Iris pigment epithelial cell (primary cell): ENCODE measurements at places on chromosomes 4 and X.

- no peak for DNase-seq
Observed at GRCh38 chr4:4656977-4657376, 115.1 kb upstream of the STX18 start.

DNA sequence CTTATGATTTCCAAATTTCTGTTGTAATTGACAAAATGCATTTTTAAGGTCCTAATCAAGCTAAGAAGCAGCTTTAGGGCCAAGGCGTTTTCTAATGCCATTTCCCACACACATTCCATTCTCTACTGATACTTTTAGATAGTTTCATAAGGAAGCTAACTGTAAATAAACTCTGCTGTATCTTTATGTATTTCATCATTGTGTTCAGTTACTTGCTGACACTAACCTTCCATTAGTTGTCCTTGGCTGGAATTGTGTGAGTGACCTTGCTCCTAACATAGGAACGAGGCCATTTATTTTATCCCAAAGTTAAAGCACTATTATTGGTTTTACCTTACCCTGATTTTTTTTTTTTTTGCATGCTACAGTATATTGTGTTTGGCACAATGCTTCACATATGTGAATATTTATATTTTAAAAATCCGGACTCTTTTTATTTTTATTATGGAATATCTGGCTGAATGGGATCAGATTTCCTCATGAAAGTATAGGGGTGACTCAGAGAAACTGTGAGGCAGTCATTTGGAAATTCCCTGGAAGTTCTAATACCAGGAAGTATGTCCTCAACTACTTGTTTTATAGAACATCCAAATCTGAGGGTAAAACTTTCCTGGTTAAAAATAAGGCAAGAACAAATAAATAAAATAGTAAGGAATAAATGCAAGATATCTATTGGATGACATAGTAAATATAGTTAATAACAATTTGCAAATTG lies 62.7 kb upstream of the SORBS2 start:
- peak; percentile 75 for DNase-seq

- DNase-seq, result peak; percentile 94
Observed at GRCh38 chr4:94507708-94508107, 56.0 kb downstream of the PDLIM5 start.

DNA sequence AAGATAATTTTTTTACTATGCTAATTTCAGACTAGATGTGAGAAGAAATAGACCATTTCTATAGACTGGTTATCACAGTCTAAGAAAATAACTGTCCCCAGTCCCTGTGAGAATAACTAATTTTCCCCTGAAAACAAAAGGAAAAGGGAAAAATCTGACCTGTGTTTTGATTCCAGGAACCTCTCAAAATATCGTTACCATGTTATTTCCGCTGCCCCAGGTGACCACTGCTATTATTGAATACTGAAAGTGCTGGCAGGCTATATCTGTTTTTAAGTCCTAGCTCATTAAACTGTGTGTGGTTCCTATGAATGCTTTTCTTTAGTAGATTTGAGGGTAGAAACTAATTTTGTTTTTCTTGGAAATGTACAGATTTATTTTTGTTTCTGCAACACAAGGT lies 83.6 kb downstream of the GAB1 start:
- DNase-seq, result no peak

DNA sequence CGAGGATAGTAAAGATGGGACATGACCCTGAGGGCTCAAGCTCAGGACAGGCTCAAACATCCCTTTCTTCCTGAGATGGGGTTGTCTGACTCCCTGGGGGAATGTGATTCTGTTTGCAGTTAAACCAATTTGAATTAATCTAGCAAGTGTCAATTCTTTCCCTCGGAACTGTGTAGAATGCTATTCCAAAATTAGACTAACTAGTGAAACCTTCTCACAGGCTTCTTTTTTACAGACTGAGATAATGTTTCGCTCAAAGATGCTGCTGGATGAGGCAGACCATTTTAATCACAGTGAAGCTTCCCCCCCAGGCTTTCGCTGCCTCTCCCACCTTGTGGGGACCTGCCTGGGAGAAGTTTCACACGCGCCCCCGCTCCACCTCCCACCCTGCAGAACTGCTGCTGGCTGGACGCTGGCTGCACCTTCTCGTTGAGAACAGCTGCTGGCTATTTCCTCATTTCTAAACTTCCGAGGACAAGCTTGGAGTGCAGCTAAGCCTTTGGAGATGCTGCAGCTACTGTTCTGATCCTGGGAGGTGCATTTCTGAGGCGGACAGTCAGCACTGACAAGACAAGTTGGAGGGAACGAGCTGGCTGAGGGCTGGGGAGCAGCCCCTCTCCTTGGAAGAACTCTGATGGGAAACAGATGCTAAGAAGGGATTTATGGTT lies 297.8 kb downstream of the RAPGEF2 start:
- peak; percentile 87 for DNase-seq

- DNase-seq, result no peak
Observed at GRCh38 chr4:123553733-123554637, 157.4 kb downstream of the SPRY1 start.

DNA sequence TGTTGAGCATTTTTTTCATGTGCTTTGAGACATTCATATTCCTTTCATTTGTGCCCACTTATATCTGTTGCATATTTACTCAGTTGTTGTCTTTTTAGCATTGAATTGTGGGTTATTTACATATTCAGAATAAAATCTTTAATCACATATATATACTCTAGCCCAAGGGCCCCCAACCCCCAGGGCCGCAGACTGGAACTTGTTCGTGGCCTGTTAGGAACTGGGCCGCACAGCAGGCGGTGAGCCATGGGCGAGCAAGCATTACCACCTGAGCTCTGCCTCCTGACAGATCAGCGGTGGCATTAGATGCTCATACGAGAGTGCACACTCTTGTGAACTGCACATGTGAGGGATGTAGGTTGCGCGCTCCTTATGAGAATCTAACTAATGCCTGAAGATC lies 480.6 kb downstream of the KCTD8 start:
- no peak for DNase-seq

DNA sequence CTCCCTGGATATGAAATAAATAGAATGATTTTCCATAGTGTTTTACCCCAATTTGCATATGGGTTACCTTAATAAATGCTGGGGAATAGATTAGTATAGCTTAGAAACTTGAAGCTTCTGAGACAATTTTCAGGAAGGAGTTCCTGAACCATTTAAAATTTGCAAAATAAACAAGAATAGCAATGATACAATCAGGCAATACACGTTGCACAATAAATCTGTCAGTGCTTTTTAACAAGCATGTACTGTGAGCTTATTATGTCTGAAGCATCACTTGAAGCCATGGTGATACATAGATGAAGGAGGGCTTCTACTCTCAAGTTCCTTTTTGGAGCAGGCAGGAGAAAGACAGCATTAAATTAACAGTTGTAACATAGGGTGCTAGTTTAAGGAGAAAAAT lies 84.2 kb upstream of the WDFY3 start:
- DNase-seq, result no peak

GRCh38 chr4:78766650-78767049 lies 9.5 kb upstream of the BMP2K start:
- no peak for DNase-seq

- DNase-seq, result no peak
Observed at GRCh38 chrX:53050841-53051240, 2.3 kb downstream of the GPR173 start.

- DNase-seq, result no peak
Observed at GRCh38 chrX:15507005-15507404, 6.4 kb downstream of the BMX start.
